ENCODE measurements at places on chromosomes 13 and 19.

GRCh38 chr13:92954746-92955145 lies 271.9 kb upstream of the GPC6 start:
- no peak for DNase-seq

DNA sequence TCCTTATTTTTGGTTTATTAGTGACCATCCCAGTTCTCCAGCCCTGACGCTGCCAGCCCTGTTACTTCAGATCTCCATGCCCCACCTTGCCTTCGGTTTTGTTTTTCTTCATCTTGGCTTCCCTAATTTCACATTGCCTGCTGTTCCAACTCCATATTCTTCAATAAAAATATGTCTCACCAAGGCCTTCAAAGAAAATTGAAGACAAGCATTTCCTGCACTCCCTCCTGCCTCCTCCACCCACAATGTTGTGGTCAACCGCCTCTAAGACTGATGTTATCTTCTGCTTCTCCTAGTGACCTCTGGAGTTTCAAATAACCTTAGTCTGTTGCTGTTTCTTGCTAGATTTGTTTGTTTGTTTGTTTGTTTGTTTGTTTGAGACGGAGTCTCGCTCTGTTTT lies 14.6 kb downstream of the PLD3 start:
- DNase-seq, result no peak

- DNase-seq, result no peak
Measured at GRCh38 chr13:111598747-111599146, 278.3 kb downstream of the TEX29 start.

- no peak for DNase-seq
Measured at GRCh38 chr19:19514215-19514657, 1.1 kb downstream of the TSSK6 start.

- DNase-seq, result no peak
Measured at GRCh38 chr19:5038631-5039271, 69.8 kb downstream of the KDM4B start.

- no peak for DNase-seq
Measured at GRCh38 chr19:3810708-3811355, 24.7 kb upstream of the MATK start.

DNA sequence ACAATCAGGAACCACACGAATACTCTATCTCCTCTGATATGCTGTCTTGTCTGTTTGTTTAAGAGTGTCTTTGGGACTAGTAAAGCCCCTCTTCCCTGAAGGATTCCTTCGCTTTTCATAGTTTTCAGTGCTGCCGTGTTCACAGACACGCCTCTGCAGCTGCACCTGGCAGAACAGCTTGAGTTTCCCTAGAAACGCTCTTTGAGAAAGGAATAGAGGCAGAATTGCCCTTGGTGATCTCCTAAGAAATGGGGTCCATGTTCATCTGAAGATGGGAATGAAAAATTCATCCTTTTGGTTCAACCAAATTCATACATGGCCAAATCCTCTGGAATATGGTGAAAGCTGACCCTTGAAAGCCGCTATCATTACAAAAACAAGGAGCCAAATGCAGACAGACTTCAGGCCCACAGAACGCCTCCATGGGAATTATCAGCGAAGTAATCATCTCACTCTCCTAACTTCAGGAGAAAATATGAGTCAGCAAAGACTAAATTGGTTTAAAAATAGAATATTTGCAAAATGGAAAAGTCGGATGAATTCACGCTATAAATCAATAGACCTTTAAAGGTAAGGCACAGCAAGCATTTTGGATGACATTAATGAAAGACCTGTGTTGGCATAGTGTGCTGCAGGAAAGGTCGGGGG lies 5.5 kb downstream of the SACS start:
- no peak for DNase-seq

GRCh38 chr13:111411151-111411858 lies 90.9 kb downstream of the TEX29 start:
- no peak for DNase-seq

GRCh38 chr13:113029487-113030258 lies 60.7 kb downstream of the MCF2L start:
- DNase-seq, result no peak

- peak; percentile 58 for DNase-seq
Measured at GRCh38 chr13:113209759-113210421, 477 bp downstream of the CUL4A start.

DNA sequence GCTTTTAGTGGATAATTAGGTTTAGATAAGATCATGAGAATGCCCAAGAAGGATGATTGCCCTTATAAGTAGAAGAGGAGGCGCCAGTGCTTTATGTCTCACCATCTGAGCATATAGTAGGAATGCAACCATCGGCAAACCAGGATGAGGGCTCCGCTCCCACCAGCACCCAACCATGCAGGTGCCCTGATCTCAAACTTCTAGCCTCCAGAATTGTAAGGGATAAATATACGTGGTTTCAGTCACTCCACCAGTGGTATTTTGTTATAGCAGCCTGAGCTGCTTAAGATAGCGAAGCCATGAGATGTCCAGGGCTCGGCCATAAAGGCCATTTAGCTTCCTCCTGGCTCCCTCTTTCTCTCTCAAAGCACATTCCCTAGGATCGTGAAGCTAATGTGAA lies 413.9 kb downstream of the MZT1 start:
- no peak for DNase-seq

DNA sequence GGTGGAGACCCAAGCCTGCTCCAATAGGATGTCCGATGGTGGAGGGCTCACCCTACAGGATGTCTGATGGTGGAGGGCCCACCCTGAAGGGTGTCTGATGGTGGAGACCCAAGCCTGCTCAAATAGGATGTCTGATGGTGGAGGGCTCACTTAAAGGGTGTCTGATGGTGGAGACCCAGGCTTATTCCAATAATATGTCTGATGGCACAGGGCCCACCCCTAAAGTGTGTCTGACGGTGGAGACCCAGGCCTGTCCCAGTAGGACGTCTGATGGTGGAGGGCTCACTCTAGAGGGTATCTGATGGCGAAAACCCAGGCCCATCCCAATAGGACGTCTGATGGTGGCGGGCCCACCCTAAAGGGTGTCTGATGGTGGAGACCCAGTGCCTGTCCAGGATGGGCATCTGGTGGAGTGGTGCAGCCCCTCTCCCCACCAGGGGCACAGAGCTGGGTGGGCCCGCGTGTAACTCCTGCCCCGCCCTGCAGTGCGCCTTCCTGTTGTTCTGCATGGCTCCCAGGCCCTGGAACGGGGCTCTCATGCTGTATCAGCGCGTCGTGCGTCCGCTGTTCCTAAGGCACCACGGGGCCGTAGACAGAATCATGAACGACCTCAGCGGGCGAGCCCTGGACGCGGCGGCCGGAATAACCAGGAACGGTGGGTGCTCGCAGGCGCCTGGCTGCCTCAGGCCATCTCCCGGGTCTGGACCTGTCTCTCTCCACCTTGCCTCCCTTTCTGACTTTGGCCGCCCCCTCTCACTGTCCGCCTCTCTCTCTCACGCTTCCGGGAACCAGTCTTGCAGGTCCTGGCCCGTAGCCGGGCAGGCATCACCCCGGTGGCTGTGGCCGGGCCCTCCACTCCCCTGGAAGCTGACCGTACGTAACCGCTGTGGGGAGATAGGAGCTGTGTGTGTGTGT lies 5.1 kb downstream of the REEP6 start:
- no peak for DNase-seq

DNA sequence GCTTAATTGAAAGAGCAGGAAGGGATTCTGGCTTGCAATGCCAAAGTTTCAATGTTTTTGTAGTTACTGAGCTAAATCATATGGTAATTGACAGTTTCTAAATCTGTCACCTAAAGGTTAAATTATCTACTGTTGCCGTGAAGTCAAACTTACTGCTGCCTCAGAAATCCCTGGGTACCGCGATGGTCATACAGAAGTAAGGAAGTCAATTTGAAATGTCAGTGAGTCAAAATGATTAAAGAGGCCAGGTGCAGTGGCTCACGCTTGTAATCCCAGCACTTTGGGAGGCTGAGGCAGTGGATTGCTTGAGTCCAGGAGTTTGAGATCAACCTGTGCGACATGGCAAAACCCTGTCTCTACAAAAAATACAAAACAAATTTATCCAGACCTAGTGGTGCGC lies 48.8 kb upstream of the TPM4 start:
- DNase-seq, result no peak

DNA sequence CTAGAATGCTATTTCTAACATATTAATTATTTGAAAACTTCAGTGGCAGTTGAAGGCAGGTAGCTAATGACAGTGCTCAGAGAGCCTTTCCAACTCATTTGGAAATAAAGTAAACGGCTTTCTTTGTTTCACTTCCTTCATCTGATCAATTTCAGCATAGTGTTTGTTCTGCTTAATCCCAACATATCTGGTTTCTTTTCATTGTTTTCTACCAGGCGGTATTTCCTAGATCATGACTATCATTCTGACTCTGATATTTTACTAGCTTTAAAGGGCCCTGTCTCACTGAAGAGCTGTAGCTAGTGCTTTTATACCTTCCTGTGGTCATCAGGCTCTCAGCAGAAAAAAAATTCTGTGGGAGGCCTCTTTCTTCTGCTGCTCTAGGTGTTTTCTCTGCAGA lies 178.6 kb downstream of the RBM26 start:
- DNase-seq, result no peak

- no peak for DNase-seq
Measured at GRCh38 chr19:10946958-10947657, 13.7 kb upstream of the SMARCA4 start.

GRCh38 chr13:27302643-27303262 lies 32.1 kb downstream of the RASL11A start:
- no peak for DNase-seq

DNA sequence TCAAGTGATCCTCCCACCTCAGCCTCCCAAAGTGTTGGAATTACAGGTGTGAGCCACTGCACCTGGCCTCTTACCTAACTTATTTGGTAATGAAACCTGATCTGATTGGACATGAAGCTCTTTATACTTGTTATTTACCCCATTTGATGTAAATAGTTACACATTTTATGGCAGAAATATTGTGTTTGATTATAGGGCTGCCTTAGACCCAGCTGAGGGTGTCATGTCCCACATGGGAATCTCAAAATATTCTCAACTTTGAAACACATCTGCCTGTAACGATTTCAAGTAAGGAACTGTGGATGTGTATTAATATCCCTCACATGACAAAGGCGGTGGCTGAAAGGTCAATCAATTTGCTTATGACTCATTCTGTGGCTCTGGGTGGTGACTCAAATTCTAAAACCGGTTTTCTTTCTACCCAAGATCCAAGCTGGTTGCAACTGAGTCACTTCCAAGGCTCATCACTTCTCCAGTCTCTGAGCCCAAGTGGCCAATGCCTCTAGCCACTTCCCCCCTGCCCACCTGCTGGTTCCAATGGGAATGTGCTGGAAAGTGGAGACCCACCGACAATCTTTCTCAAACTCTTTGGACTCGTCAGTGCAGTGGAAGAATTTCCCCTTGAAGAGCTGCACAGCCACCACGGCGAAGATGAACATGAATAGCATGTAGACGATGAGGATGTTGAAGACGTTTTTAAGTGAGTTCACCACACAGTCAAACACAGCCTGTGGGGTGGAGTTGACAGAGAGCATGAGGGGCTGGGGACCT lies 110.9 kb downstream of the IER2 start:
- no peak for DNase-seq

DNA sequence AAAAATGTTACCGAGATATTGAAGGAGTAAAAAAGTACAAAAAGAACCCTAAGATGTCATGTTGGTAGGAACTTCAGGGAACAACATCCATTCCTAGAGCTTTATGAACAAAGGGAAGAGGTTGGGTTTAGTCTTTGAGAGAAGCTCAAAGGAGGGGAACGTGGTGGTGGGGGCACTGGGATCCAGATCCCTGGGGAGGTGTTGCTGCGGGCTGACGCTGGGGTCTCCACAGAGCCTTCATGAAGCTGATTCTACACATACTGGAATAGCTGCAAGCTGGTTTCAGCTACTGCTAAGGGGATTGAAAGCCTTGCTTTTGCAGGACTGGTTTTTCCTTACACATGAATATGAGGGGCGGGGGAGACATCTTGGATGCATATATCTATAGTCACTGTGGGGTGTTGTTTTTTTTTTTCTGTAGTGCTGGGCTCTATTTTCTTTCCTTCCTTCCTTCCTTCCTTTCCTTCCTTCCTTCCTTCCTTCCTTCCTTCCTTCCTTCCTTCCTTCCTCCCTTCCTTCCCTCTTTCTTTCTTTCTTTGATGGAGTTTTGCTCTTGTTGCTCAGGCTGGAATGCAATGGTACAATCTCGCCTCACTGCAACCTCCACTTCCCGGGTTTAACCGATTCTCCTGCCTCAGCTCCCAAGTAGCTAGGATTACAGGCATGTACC lies 6.5 kb upstream of the MZF1 start:
- DNase-seq, result no peak

DNA sequence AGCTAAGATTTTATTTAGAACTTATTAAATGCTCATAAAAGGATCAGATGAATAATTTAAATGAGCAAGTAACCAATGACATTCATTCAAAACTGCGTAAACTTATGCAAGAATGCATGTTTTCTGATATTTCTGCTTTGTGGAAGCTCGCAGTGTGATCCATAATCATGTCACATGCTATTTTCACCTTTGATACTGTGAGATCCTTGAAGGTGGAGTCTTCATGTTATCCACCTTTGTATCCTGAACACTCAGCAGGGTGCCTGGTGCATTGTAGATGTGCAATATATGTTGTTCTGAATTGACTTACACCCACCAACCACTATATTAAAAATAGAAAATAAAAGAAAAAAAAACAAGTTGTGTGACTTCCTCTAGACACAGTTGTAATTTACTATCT lies 333.5 kb downstream of the DCT start:
- no peak for DNase-seq

DNA sequence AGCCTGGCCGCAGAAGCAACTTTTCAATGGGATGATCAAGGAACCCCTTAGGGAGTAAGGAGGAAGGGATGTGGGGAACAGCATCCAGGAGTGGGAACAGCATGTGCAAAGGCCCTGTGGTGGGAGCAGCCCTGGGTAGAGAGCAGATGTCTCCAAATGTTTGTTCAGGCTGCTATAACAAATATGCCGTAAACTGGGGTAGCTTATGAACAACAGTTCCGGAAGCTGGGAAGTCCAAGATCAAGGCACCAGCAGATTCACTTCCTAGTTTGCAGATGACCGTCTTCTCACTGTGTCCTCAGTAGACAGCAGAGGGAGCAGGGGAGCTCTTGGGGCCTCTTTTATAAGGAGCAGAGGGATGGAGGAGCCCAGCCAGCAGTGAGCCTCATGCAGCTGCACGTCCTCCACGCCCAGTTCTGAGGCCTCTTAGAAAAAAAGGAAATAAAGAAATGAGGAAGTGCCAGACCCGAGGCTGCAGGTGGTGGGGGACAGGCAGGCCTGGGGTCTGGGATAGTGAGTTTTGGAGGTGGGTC lies 4.2 kb upstream of the LRRC25 start:
- DNase-seq, result no peak

Measured in NCI-H187 (cell line).